ENCODE measurements at places on chromosomes 3 and 15. TPM values are rescaled to one million over a fixed set of nuclear protein-coding genes. Genes with fewer than 3 reads are reported as not detected.

DNA sequence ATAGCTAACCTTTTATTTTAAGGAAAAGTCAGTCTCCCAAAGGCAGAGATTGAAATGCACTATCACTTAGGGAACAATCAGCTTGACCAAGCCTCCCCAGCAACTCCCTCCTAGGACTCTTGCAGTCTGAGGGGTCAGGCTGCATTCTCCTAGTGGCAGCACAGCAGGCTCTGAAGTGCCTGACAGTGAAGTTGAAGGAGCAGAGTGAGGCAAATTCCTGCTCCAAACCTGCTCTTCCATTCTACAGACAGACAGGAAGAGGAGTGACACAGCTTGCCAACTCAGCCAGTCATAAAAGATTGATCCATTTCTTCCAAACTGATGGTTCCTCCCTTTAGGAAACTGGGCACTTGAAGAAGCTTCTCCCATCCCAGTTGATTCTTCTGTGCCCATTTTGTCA, 43.9 kb upstream of the SMAD3 start:
- no peak for DNase-seq

DNA sequence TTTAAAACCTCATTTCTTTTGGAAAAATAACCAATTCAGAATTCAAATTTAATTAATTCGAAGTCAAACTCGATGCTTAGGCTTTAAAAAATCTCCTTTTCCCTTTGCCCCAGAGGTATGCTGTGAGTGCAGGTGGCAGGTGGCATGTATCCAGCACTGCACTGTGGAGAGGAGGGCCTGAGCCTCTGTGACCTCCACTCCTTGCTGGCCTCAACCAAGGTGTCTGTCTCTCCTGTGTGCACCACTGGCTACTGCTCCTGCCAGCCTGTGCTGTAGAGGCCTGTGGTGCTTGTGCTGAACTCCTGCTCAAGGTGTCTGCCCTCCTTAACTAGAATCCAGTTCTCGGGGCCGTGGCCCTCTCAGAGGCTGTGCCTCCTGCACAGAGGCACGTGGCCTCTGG, 56.2 kb upstream of the NEDD4 start:
- DNase-seq: no peak

- DNase-seq: no peak
Measured at GRCh38 chr15:77589839-77590238, 42.9 kb downstream of the LINGO1 start.

The CALML4 gene
- total RNA-seq: 1.1 TPM

DNA sequence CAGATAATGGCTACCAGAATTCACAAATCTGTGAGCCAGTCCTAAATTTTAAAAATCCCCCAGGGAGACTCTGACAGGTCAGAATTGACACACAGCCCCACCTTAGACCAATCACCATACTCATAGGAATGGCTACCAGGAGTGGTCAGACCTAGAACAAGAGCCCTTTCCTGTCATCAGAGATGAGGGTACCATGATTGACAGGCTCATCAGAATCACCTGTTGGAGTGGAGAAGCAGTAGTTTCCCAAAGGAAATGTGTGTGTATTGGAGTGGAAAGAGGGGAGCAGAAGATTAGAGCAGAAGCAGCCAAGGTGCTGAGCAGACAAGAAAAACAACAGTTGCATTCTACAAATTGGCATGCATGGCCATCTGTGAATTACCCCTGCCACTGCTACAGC, 27.0 kb upstream of the SSR3 start:
- DNase-seq: no peak

DNA sequence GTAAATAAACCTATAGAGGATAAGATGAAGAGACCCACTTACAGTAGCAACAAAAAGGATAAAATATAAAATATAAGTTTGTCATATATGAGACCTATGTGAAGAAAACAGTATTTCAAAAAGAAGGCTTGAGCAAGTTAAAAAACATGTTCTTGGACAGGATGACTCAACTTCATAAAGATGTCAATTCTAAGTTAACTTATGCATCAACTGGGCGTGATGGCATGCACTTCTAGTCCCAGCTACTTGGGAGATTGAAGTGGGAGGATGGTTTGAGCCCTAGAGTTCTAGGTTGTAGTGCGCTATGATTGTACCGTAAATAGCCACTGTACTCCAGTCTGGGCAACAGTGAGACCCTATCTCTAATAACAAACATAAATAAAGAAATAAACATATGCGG, 59.7 kb downstream of the PDCD6IP start:
- DNase-seq: no peak

DNA sequence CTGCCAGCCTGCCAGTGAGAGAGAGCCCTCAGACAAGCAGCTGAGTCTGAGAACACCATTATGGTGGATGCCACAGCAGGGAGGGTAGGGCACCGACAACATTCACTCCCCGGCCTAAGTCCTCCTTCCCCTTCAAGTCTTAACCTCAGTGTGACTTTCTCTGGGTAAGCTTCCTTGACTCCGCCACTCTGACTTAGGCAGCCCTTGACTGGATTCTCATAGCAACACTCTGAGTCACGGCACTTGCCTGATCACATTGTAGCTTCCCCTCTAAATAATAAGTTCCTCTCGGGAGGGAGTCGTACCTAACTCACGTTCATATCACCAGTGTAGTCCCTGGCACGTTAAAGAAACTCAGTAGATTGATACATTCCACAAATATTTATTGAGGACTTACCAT, 180.5 kb downstream of the FOXB1 start:
- peak; percentile 63 for DNase-seq

- DNase-seq: no peak
Measured at GRCh38 chr3:138066972-138067371, 48.4 kb downstream of the DZIP1L start.

DNA sequence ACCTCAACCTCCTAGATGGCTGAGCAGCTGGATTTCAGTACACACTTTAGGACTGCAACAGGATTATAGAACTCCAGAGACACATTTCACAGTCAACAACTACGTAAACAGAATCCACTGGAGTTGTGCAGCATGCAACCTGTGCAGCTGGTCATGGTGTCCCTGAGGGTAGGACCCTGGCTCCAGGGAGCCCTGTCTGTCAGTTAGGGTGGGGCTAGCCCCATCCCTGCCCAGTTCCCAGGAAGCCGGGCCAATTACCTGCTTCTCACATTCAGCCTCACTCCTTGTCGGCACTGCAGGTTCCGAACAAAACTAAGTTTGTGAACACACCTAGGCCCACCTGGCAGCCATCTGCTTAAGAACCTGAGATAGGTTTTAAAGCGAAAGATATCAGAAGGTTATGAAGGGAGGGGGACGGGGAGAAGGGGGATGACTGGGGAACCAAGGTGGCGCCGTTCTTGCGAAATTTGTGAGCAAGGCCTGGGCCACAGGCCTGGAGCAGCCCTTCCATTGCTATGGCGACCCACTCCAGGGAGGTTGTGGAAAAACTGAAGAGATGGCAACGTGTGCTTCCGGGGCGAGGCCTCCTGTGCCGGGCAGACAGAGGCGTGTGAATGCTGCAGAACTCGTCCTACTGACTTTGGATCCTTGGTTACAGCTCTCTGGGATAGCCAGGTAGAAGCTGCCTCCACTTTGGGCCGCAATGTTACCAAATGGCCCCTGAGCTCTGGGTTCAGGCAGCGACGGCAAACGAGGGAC, 25.3 kb downstream of the ACSBG1 start:
- DNase-seq: no peak

- no peak for DNase-seq
Measured at GRCh38 chr3:72152551-72153476, 367.9 kb upstream of the PROK2 start.

DNA sequence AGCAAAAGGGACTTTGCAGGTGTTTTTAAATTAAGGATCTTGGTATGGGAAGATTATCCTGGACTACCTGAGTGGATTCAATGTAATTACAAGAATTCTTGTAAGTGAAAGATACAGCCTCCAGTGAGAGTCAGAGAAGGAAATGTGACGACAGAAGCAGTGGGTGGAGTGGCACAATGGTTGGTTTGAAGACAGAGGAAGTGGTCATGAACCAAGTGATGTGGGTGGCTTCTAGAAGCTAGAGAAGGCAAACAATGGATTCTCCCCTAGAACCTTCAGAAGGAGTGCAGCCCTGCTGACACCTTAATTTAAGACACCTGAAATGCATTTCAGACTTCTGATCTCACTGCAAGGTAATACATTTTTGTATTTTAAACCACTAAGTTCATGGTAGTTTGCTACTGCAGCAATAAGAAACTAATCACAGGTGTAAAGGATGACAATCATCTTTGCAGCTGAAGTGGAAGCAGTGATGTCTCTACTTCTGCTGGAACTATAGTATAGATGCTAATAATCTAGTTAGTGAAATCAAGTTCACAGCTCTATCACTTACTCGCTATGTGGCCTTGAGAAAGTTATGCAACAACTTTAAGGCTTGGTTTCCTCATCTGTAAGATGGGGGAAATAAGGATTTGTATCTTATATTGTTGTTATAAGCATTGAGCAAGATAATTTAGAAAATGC, 403.4 kb upstream of the SUCLG2 start:
- no peak for DNase-seq

DNA sequence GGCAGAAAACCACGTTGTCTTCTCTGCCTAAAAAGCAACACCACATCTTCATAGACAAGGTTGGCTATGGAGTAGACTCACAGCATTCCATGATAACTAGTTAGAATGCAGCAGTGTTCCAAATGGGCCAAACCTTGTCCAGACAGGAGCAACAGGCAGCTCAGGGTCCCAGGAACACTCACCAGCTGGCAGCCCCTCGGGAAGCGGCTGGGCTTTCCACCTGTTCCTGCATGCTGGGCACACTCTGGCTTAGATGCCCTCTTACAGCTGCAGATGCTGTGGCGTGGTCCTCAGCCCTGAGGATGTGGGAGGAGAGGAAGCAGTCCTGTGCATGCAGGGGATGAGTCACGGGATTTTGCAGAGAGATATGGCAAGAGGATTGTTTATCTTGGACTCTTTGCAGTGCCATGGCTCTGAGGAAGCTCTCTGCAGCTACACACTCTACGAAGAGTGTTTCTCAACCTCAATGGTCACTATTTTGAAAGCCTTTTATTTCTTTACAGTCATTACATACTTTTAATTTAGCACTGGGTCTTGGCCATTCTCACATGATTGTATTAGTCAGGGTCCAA, 11.3 kb downstream of the NRROS start:
- peak; percentile 23 for DNase-seq

The ADAM10 gene
- 137 TPM for total RNA-seq

- no peak for DNase-seq
Measured at GRCh38 chr15:78063217-78063616, 14.3 kb downstream of the TBC1D2B start.

DNA sequence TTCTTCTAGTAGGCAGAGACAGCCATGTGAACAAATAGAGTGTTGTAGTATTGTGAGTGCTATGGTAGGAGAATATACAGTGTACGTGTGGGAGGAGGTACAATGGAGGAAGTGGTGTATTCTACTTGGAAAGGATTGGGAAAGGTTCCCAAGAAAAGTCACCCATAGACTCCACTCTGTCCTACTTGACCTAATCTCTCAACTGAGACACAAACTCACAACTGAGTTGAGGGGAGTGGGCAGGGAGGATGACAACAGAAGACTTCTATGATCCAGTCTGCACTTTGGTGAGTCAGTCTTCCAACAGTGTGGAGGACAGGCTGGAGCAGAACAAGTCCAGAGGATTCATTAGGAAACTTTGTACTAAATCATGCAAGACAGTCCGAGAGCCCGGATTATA, 28.8 kb upstream of the AQP9 start:
- DNase-seq: no peak

DNA sequence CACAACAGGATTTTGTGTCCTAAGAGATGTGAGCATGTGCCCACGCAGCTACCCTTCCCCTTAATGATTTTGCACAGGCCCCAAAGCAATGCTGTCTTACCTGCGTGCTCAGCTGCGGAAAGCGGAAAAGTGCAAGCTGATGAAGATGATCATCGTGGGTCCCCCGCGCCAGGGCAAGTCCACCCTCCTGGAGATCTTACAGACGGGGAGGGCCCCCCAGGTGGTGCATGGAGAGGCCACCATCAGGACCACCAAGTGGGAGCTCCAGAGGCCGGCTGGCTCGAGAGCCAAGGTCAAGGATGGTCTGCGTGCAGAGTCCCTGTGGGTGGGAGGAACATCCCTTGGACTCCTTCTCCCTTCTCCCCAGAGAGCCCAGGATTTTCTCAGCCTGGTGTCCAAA, 103.1 kb downstream of the LRRK1 start:
- DNase-seq: peak; percentile 33

- no peak for DNase-seq
Measured at GRCh38 chr3:159785273-159785708, 203.3 kb upstream of the IL12A start.

DNA sequence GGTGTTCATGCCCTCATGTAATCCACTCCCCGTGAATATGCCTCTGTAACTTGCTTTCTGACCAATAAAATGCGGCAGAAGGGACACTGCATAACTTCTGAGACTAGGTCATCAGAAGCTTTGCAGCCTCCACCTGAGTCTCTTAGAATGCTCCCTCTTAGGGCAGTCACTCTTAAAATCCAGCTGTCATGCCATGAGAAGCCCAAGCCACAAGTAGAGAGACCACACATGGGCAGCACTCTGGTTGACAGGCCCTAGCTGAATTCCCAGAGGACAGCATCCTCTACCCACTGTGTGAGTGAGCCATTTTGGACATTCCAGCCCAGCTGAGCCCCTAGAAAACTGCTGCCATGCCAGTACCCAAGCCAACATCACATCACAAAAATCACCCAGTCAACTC, 41.4 kb downstream of the SCAPER start:
- no peak for DNase-seq

The MAGI1 gene
- 4.6 TPM for total RNA-seq

- DNase-seq: no peak
Measured at GRCh38 chr3:177228601-177229190, 31.4 kb upstream of the TBL1XR1 start.

GRCh38 chr15:74426404-74427281, 7.1 kb downstream of the SEMA7A start:
- DNase-seq: no peak

- no peak for DNase-seq
Measured at GRCh38 chr3:156434921-156435320, 120.0 kb downstream of the SSR3 start.

The USP50 gene
- total RNA-seq: not detected

DNA sequence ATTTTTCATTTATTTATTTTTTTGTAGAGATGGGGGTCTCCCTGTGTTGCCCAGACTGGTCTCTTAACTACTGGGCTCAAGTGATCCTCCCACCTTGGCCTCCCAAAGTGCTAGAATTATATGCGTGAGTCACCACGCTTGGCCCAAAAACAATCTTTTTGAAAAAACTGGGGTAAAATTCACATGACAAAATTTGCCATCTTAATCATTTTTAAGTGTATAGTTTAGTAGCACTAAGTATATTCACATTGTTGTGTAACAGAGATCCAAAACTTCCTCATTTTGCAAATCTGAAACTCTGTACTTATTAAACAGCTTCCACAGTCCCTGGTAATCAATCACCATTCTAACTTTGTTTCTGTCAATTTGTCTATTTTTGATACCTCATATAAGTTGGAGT, 5.2 kb downstream of the SNX1 start:
- DNase-seq: no peak

DNA sequence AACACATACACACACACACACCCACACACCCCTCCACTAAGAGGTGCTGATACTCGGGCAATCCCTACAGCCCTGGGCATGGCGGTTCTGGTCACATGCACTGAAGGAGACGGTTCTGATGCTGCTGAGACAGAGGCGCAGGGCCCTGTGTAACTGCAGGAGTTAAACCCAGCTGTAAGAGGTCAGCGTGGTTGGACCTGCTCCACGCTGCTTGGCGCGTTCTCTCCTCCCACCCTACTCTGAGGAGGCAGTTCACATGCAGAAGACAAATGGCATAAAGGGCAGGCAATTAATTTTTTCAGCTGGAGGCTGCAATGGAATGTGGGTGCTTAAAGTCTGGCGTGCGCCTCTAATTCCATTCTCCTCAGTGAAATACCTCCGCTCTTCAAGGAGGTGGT, 35.2 kb downstream of the GRK7 start:
- DNase-seq: no peak
